Frontal cortex (tissue), 4 donors: ENCODE measurements at places on chromosomes 1 and 21. TPM values are rescaled to one million over a fixed set of nuclear protein-coding genes. Genes with fewer than 3 reads are reported as not detected.

The TMEM61 gene
- not detected for total RNA-seq

The SPRR2F gene
- not detected for total RNA-seq

- DNase-seq = no peak
Measured at GRCh38 chr1:183693521-183693920, 40.4 kb upstream of the APOBEC4 start.

DNA sequence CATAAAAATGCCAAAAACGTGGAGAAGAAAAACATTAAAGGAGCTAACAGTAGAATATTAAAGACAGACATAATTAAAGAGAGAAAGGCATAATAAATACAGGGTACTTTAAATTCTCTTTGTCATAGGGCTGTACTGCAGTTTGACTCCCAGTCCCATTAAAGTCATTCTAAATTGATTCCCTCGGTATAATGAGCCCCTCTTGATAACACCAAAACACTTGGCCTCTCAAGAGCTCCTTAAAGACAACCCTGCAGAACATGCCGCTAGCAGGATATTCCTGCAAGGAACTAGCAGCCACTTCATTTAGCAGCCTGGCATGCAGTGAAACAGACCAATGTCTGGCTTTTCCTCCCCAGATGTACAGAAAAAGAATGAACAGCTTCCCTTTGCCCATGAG, 273.8 kb upstream of the ESRRG start:
- no peak for DNase-seq

DNA sequence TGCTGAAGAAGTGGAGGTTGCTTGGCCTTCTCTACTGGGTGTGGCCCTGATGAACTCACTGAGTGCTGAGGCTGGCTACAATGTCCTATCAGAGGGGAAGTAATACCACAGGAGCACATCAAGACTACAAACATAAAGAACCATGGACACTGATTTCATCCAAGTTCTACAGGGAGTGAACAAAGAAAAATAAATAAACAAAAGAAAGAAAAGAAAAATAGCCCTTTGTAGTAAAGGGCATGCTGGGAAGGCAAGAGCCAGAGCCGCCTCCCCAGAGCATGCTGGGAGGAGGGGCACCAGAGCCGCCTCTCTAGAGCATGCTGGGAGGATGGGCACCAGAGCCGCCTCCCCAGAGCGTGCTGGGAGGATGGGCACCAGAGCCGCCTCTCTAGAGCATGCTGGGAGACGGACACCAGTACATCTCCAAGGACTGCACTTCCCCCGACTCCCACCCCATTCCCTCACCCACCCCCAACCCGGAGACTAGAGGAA, 65.9 kb downstream of the LAMC2 start:
- DNase-seq = no peak

DNA sequence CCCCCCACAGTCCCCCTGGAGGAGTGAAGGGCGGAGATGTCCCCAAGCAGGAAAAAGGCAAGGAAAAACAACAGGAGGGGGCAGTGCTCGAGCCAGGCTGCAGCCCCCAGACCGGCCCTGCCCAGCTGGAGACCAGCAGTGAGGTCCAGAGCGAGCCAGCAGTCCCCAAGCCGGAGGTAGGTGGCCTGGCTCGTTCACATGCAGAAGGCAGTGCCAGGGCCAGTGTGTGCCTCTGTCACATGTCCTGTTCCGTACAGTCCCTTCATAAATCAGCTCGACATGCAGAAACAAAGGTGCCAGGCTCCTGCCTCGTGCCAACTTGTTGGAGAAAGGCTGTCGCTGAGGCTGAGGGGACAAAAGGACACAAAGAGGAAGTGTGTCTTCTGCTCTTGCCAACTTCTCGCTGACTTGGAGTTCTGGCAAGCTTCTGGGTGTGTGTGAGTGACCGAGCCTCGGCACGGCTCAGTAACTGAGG, 24.1 kb upstream of the MPZL1 start:
- no peak for DNase-seq

GRCh38 chr1:213423605-213424004, 372.6 kb downstream of the RPS6KC1 start:
- DNase-seq = no peak

DNA sequence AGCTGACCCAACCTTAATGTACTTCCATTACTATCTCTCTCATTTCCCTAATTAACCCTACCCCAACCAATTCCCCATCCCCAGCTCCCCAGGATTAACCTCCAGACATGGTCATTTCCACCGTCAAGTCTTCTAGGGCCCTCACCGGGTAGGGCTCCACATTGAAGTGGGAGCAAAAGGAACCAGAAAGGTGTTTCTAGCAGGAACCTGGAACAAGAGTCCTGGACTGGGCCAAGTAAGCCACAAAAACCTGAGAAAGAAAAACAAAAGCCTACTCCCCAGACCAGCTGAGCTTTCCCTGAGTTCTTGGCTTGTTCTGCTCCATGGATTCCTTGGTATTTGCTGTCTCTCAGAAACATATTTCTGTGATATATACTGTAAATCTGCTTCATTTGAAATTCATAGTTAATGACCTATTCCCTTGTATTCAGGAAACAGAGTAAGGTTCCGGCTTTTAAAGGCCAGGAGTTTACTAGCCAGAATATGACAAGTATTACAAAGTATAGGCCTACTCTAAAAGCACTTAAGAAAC, 58.4 kb downstream of the SYF2 start:
- DNase-seq = no peak

DNA sequence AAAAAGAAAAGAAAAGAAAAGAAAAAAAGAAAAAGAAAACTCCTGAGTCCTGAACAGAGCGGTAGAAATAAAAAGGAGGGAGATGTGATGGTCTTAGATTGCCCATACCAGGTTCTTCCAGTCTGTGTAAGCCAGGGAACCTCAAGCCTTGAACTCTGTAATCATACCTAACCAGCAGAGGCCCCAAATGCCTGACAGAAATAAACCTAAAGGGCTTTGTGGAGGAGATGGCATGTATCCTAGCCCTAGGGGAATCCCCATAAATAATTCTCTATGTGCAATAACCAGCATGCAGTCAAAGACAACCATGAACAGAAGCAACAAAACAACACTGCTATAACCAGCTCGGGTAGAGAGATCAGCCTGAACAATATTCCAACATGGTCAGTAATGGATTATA, 40.4 kb downstream of the USP48 start:
- no peak for DNase-seq

DNA sequence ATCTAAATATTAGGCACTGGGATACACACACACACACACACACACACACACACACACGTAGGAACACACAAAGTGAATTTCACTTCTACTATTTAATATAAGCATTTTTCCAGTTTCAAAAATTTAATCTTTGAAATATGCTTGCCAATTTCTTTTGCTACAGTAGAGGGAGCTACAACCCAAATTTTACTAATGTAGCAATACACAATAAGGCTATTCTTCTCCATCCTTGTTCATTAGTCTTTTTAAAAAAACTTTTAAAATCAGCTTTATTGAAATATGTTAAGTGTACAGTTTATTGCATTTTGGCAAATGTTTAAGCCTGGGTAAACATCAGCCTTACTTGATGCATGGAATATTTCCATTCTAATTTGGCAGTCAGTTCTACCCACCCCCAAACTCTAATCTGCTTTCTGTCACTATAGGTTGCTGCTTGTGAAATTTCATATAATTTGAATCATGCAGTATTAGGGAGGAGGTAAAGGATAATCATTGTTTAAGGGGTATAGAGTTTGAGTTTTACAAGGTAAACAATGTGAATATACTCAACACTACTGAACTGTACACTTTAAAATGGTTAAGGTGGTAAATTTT, 93.0 kb upstream of the TENT5C start:
- no peak for DNase-seq
